ENCODE measurements at places on chromosomes 6 and 20.

- DNase-seq = no peak
Observed at GRCh38 chr20:22383156-22383555, 201.2 kb downstream of the FOXA2 start.

DNA sequence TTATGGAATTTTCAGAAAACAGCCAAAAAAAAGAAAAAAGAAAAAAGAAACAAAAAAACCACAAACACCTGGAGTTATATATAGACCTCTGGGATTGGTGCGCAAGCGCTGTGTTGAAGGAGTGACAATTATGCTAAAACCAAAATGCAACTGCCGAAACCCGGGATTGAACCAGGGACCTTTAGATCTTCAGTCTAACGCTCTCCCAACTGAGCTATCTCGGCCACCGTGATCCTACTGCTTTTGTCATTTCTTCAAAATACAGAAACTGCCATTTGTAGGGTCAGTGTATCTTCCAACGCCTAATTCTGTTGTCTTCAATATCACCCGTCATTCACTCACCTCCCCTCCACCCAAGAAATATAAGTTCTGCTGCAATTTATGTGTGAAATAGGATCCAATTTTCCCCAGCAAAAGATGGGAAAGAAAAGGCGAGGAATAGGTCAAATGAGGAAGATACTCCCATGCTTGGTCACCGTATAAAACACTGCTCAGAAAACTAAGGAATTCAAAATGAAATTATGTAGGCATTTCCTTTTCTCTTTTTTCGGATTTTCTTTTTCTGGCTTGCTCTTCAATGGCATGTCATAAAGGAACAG is 116.0 kb downstream of the TRIM27 start:
- no peak for DNase-seq

DNA sequence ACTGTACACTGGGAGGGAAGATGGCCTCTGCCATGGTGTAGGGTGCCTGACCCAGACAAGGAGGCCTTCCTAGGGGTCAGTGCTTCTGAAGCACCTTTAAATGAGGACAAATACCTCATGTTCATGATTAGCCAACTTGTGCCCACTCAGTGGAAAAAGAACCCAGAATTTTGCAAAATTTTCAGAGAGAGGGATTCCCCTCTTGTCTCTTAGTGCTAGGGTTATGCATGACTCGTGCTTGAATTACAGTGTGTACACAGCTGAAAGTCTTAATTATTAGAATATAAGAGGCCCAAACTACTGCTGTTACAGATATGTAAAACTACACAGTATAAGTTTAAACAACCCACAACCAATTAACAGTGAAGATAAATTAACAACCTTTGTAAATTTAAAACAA is 38.0 kb downstream of the HLA-G start:
- no peak for DNase-seq

GRCh38 chr6:28977341-28978132 is 27.6 kb downstream of the ZNF311 start:
- no peak for DNase-seq
